ENCODE measurements at places on chromosomes 13 and 19.

- no peak for DNase-seq
Measured at GRCh38 chr19:35031072-35031881, 1.0 kb downstream of the SCN1B start.

DNA sequence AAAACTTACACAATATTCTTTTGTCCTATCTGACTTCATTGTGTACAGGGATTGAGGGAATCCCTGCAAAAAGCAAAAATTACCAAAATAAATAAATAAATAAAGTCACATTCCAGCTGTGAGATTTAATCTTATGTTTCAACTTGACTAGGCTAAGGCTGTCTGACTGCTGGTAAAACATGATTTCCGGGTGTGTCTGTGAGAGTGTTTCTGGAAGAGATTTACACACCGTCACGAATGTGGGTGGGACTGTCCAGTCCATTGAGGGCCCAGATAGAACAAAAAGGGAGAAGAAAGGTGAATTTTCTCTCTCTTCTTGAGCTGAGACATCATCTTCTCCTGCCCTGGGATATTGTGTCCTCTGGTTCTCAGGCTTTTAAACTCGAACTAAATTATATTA is 166.1 kb downstream of the LIG4 start:
- no peak for DNase-seq

DNA sequence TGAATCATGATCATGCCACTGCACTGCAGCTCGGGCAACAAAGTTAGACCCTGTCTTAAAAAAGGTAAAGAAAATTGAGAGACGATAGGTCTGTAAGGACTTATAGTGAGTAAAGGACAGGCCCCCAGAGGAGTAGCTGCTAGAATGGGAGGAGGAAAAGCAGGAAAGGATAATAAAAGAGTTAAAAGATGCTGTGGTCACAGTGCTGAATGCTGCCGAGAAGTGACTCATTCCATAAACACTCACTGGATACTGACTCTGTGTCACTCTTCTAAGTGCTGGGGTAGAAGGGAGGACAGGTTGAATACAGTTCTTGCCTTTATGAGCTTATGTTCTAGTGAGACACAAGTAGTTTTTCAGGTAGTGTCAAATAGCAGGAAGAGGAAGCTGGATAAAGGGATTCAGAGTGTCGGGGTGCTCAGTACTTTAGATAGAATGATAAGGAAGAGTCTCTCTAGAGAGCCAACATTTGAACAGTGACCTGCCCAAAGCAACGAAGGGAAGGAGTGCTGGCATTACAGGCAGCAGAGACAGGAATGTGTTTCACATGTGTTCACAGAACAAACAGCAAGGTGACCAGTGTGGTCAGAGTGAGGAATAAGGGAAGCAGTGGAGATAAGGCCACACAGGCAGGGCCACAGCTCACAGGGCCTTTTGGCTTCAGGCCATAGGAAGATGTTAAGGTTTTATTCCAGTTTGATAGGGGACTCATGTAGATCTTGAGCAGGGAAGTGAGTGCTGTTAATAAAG is 1240.5 kb downstream of the UQCRFS1 start:
- DNase-seq = no peak

GRCh38 chr19:4493104-4493928 is 21.2 kb downstream of the HDGFL2 start:
- DNase-seq = no peak

GRCh38 chr13:58852076-58852475 is 1220.5 kb downstream of the PCDH17 start:
- DNase-seq = no peak

- no peak for DNase-seq
Measured at GRCh38 chr19:16825312-16826052, 3.7 kb upstream of the SIN3B start.

GRCh38 chr13:109191413-109191812 is 562.0 kb downstream of the MYO16 start:
- no peak for DNase-seq

DNA sequence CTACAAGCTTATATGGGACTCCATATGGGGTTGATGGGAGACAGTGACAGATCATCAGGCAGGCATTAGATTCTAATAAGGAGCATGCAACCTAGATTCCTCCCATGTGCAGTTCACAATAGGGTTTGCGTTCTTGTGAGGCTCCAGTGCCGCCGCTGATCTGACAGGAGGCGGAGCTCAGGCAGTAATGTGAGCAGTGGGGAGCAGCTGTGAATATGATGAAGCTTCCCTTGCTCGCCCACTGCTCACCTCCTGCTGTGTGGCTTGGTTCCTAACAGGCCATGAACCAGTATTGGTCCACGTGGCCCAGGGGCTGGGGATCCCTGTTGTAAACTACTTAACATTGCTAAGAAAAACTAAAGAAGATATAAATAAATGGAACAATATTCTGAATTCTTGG is 378.4 kb downstream of the KCNRG start:
- peak; percentile 77 for DNase-seq

GRCh38 chr13:23440821-23441618 is 7.5 kb upstream of the SACS start:
- DNase-seq = no peak

- no peak for DNase-seq
Measured at GRCh38 chr13:101880581-101880980, 428.1 kb downstream of the ITGBL1 start.

- DNase-seq = no peak
Measured at GRCh38 chr13:100536643-100537180, 51.9 kb downstream of the GGACT start.

GRCh38 chr19:17829855-17830566 is 8.7 kb upstream of the INSL3 start:
- DNase-seq = peak; percentile 74

DNA sequence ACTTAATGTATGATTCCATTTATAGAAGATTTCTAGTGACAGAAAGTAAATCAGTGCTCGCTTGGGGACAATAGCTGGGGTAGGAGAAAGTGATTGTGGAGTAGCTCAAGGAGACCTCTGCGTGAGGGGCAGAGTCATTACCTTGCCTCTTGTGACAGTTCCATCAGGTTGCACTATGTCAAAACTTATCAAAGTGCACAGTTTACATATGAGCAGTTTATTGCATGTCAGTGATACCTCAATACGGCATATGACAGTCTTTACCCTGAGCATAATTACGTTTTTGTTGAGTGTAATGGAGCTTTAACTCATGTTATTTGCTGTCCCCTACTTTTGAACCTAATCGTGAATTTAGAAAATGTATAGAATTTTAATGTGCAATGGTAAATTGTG is 15.0 kb downstream of the ARHGEF7 start:
- no peak for DNase-seq

DNA sequence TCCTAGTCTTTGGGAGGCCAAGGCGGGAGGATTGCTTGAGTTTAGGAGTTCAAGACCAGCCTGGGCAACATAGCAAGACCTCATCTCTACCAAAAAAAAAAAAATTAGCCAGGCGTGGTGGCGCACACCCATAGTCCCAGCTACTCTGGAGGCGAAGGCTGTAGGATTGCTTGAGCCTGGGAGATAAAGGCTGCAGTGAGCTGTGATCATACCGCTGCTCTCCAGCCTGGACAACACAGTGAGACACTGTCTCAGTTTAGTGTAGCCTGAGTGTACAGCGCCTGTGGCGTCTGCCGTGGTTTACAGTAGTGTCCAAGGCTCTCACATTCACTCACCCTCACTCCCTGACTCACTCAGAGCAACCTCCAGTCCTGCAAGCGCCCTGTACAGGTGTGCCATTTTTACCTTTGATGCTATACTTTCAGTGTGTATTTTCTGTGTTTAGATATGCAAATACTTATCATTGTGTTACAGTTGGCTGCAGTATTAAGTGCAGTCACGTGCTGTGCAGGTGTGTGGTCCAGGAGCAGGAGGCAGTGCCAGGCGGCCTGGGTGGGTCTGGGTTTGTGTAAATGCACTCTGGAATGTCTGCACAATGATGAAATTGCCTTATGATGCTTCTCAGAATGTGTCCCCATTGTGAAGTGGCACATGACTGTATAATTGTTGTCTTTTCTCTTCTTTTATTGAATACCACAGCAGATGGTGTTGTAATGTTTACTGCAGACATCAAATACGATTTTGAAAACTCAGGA is 36.1 kb upstream of the DCUN1D2 start:
- DNase-seq = peak; percentile 77

DNA sequence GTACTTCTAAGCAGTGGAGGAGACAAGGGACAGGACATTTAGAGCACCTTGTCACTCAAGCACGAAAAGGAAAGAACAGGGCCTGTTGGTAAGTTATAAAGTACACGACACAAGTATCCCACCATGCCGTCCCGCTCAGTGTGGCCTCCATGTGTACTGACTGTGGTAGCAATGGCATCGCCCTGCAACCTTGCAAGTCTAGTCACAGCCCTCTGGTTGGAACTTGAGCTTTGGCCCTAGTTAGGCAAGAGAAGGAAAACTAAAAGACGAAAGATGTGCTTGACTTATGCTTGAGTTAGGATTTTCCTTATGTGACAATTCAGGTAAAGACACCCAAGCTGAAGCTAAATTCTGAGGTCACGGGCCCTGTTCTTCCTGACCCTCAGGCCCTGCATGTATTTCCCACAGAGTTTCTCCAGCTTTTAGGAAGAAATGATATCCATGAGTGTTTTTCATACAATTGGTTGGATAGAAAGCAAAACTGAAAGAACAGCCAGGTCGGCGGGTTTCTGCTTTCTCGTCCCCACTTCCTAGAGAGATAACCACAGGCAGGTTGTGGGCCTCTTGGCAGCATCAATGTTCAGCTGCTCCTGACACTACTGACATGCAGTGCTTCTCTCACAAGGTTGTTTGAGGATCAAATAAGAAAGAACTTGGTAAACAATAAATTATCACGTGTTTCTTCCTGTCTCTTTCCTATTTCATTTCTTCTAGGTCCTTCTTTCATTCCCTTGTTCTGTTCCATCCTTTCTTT is 216.2 kb downstream of the IRS2 start:
- no peak for DNase-seq

- DNase-seq = no peak
Measured at GRCh38 chr13:111902726-111903125, 164.2 kb upstream of the SOX1 start.

DNA sequence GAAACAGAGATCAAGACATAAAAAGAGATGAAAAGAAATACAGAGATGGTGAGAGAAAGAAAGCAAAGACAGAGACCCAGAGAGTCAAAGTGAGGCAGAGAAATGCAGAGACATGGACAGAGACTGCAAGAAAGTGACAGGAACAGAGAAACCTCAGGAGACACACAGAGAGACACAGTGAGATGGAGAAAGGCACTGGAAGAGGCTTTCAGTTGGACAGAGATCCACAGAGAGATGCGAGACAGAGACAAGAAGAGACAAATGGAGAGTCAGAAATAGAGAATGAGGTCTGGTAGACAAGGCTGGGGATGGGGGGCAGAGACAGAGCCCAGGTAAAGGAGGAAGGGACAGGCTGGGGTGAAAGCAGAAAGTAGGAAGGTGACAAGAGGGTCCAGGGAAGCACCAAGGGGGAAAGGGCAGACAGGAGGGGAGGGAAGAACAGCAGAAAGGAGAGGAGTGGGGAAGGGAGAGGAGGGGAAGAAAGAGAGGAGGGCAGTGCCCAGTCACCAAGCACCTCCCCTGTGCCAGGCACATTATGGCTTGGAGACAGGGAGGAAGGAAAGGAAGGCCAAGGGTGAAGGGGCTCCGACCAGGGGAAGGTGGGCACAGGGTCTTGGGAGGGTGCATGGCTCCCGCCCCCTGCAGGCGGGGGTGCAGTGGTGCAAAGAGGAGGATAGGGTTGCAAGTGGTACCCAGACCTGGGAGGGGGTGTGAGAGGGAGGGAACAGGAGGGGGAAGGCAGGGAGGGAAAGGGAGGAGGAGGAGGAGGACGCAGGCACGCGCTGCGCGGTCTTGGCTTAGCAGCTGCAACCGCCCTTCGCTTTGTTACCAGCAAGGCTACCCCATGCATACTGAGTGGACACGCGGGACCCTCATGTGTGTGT is 38.4 kb downstream of the DEDD2 start:
- peak; percentile 33 for DNase-seq

DNA sequence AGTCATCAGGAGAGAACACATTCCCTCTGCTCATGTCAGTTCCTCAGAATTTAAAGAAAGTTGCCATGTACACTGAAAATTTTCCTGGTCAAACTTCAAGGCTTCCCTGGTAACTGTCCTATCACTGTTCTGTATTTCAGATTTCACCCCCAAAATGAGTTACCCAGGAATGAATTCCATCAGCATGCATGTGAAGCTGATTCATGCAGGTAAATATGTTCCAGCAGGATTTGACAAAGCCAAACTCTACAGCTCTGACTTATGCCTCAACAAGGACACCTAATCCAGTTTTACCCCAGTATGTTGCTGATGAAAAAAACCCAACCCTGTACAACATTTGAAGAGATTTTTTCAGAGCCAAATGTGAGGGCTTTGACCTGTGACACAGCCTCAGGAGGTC is 21.5 kb downstream of the LIG4 start:
- no peak for DNase-seq

- no peak for DNase-seq
Measured at GRCh38 chr13:66501181-66501580, 729.0 kb downstream of the PCDH9 start.

DNA sequence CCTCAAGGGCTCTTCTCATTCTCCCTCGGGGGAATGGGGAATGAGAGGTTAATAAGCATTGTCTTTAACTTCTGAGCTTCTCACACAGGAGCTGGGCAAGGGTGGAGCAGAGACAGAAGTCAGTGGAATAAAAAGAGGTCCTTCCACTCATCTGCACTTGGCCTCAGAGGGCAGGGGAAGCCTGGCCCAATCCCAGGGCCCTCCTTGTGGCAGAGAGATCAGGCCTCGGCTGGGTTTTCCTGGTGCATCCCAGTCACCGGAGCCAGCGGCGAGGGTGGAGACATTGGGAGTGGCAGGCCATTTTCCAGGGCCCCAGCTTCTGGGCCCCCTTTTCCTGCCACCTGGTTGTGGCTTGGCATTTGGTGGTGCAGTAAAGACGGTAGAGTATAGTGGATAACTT is 10.6 kb downstream of the CALM3 start:
- DNase-seq = no peak

DNA sequence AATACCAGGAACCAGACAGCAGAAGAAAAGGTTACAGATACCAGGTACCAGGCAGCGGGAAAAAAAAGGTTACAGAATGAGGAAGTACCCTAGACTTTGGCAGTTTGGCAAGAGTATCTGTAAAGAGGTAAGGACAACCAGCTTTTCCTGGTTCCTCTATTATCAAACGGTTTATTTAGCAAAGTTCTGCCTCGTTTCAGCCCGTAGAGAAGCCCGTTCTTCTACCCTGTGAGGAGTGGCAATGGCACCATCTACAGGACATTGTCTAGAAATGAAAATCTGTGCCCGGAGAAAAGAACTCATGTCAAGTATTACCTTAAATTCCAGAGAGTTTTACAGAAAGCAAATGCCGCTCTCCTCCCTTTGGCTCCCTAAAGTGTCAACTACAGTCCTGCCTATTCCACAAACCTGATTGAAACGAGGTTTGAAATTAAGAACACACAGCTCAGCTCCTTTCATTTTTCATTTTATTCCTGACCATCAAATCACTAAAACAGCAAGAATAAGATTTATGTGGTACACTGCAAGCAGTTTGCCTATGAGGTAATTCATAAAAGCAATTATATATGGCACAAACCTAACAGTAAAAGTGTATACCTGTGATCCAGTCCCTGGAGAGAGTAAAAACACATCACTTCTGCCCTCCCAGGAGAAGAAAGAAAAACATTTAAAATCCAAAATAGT is 226.3 kb downstream of the SLC7A1 start:
- peak; percentile 1 for DNase-seq

DNA sequence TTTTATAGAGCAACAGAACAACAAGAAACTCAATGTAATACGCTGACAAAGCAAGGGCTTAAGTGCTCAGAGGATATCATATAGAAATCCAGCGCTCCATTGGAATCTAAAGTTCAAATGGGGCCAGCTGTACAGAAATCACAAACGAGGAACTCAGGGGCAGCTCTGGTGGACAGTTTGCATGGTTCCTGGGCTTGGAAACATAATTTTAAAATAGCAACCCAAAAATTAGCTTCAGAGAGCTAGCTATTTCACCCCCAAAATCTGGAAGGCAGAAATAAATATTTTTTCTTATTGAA is 19.2 kb upstream of the LATS2 start:
- DNase-seq = no peak

Data from NCI-H1417 (cell line).